ENCODE measurements at places on chromosomes 7 and 10.

GRCh38 chr10:132389433-132390169 is 7.4 kb upstream of the PWWP2B start:
- no peak for DNase-seq

GRCh38 chr7:14858866-14859265 is 43.7 kb downstream of the DGKB start:
- DNase-seq: no peak

GRCh38 chr7:34156336-34156735 is 251.0 kb downstream of the BMPER start:
- no peak for DNase-seq

GRCh38 chr10:8113616-8114015 is 59.1 kb downstream of the GATA3 start:
- DNase-seq: no peak

- no peak for DNase-seq
These were observed 270.5 kb downstream of the CCDC3 start for GRCh38 chr10:12730809-12731519.

GRCh38 chr10:97020452-97021400 is 165.0 kb downstream of the SLIT1 start:
- no peak for DNase-seq

DNA sequence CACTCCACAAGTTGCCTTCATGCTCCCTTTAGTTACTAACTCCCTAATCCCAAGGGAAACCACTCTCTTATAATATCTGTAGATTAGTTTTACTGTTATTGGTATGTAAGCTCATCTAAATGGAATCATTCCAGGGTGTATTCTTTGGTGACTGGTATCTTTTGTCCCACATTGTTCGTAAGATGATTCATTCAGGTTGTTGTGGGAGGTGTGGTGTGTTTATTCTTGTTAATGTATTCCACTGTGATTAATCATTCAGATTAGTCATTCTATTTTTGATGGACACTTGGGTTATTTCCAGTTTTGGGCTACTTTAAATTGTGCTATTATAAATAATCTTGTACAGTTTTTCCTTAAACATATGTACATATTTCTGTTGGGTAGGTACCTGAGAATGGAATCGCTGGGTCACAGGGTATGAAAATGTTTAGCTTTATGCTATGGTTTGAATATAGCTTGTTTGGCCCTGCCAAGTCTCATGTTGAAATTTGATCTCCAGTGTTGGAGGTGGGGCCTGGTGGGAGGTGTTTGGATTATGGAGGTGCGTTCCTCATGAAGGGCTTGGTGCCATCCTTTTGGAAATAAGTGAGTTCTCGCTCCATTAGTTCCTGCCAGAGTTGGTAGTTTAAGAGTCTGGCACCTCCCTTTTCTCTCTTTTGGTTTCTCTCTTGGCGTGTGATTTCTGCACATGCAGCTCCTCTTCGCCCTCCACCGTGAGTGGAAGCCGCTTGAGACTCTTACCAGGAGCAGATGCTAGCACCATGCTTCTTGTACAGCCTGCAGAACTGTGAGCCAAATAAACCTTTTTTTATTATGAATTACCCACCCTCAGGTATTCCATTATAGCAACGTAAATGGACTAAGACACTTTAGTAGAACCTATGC is 13.8 kb downstream of the BTRC start:
- DNase-seq: peak; percentile 96

DNA sequence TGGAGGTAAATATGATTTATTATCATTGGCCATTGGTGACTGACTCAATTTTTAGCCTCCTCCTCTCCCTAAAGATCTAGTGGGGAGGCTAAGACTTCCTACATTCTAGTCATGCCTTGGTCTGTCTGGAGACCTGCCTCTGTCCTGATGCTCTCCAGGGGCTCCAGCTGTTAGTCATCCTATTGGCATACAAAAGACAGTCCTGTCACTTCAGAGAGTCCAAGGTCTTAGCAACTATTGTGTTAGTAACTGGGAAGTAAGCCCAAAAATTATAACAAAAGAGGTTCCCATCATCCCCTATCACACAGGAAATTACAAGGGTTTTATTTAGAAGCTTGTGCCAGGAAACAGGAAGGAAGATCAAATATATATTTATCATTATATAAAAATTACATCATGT is 400.6 kb upstream of the VSTM2A start:
- no peak for DNase-seq

DNA sequence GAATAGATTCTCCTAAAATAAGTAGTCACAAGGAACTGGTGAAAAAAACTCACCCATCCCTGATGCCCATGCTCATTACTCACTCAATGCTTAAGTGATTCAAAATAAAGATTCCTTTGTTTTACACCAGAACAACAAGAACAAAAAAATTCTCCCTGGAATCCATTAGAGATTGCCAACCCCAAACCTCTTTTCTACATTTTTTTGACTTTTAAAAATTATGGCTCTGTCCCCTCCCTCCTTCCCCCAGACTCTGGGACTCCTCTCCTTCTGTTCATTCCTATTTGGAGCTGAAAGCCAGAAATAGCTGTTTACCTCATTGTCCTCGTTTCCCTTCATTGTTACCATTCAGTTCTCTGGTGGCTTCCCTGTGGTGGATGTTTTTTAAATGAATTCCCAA is 63.2 kb upstream of the FHIP2A start:
- DNase-seq: peak; percentile 18
